ENCODE measurements at places on chromosomes 5 and 9. TPM values are rescaled to one million over a fixed set of nuclear protein-coding genes. Genes with fewer than 3 reads are reported as not detected.

- DNase-seq = no peak
Measured at GRCh38 chr5:96904054-96904931, 28.0 kb downstream of the ERAP2 start.

GRCh38 chr5:127068493-127069214 lies 4.6 kb downstream of the C5orf63 start:
- DNase-seq = no peak

- DNase-seq = no peak
Measured at GRCh38 chr5:36277521-36278176, 24.1 kb downstream of the RANBP3L start.

Gene TLX3
- total RNA-seq = not detected
